ENCODE measurements at places on chromosomes 7 and 10. TPM values are rescaled to one million over a fixed set of nuclear protein-coding genes. Genes with fewer than 3 reads are reported as not detected.

GRCh38 chr7:127258111-127258510 lies 5.4 kb upstream of the GRM8 start:
- H3K4me3 ChIP-seq, result no peak overlapping the region
- H3K36me3 ChIP-seq, result no peaks in the 10 kb centered on the region
- H3K27ac ChIP-seq, result no peak overlapping the region
- H3K27me3 ChIP-seq, result no peaks in the 10 kb centered on the region
- DNase-seq, result no peak

- H3K27ac ChIP-seq, result no peak overlapping the region
- no peaks in the 10 kb centered on the region for H3K4me1 ChIP-seq
- DNase-seq, result no peak
These were observed 513.9 kb upstream of the ZWINT start for GRCh38 chr10:56874950-56875349.

DNA sequence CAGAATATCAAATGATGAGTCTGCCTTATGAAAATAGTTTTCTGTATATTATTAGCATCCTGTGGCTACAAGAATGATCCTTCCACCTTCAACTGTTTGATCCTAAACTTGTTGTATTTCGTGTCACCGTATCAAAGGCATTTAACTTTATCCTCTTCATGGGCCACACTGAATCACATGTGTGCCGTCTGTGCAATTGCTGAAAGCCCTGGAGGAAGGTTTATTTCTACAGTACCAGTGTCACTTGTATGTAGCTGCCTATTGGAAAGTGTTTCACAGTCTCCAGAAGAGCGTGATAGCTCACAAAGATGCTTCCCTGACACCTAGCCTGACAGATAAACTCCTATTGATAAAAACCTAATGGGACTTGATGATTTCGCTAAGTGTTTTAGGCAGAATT lies 94.5 kb downstream of the ITGA8 start:
- H3K4me3 ChIP-seq, result no peak overlapping the region
- no peaks in the 10 kb centered on the region for H3K27me3 ChIP-seq
- peaks cover 8% of the 10 kb centered on the region for H3K36me3 ChIP-seq
- H3K27ac ChIP-seq, result no peak overlapping the region
- peaks cover 12% of the 10 kb centered on the region for H3K4me1 ChIP-seq
- DNase-seq, result no peak

DNA sequence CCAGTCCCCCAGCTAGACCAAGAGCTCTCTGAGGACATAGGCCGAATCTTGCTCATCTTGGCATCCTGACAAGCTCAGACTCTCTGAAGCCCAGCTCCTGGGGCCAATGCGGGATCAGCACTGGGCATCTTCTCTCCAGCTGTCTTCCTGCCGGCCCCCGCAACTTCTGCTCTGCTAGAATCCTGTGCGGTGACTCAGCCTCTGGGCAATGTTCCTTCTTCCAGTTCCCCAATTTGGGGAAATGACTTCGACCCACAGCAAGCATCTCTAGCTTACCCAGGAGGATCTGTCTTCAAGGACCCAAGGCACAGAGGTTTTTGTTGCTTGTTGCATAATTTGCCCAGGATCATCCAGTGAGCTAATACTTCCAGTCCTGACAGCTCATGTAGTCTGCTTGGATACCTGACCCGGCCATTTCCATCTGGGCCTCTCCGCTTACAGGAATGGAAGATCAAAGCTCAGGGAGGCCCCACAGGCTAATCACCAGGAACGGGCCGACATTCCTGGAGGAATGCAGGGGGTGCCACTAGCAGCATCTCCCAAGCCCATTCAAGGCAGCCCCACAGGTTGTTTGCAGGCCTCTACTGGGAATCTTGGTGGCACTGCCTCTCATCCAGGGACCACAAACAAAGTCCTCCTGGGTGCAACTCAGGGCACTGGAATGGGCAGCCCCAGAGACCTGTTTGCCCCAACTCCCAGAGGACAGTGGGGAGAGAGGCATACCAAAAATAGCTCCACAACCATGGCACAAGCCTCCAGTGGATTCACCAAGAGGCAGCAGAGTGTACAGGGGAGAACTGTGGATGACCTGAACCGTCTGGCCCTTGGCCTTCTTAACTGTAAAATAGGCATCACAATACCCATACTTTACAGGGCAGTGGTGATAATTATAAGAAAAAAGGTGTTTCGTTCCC lies 151.9 kb downstream of the NEURL1 start:
- peak; percentile 93 for DNase-seq
- H3K27ac ChIP-seq, result peak overlapping the region; percentile 69
- peaks cover 2% of the 10 kb centered on the region for H3K4me1 ChIP-seq

DNA sequence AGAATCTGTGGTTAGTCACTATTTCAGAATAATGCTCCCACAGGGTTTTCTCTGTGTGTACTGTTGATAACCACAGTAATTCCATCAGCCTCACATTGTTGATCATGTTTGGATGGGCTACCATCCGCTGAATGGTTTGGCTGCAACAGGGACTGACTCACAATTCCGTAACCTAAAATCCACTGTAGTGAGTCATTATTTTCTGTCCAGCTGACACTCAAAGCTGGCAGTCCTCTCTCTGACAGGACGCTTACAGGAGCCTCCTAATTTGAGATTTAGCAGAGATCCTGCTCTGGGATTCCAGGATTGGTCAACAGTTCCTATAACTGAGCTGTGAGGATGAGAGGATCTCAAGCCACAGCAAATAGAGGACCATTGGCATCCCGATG lies 32.7 kb downstream of the VWA2 start:
- H3K27me3 ChIP-seq, result no peaks in the 10 kb centered on the region
- peak; percentile 62 for DNase-seq
- H3K4me1 ChIP-seq, result no peaks in the 10 kb centered on the region
- H3K27ac ChIP-seq, result no peak overlapping the region

DNA sequence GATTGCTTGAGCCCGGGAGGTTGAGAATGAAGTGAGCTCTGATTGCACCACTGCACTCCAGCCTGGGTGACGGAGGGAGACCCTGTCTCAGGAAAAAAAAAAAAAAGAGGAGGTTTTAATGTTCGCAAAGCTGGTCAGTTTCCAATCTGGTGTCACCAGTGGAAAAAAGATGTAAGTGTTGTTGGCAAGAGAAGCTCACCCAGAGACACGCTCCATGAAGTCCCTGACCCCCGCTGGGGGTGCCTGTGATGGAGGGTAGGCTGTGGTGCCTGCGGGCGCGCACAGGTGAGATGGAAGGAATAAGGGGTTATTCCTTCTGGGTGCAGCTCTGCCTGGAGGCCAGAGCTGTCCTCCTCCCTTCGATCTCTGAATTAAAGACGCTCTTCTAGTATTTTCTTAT lies 122.7 kb downstream of the CUX1 start:
- DNase-seq, result peak; percentile 39
- no peak overlapping the region for H3K27ac ChIP-seq
- H3K4me3 ChIP-seq, result no peak overlapping the region
- H3K36me3 ChIP-seq, result no peaks in the 10 kb centered on the region
- no peaks in the 10 kb centered on the region for H3K27me3 ChIP-seq
- peaks cover 4% of the 10 kb centered on the region for H3K4me1 ChIP-seq

- no peaks in the 10 kb centered on the region for H3K36me3 ChIP-seq
- H3K4me3 ChIP-seq, result no peak overlapping the region
- H3K27me3 ChIP-seq, result no peaks in the 10 kb centered on the region
- no peaks in the 10 kb centered on the region for H3K4me1 ChIP-seq
These were observed 203.5 kb downstream of the RNLS start for GRCh38 chr10:88379575-88379974.

DNA sequence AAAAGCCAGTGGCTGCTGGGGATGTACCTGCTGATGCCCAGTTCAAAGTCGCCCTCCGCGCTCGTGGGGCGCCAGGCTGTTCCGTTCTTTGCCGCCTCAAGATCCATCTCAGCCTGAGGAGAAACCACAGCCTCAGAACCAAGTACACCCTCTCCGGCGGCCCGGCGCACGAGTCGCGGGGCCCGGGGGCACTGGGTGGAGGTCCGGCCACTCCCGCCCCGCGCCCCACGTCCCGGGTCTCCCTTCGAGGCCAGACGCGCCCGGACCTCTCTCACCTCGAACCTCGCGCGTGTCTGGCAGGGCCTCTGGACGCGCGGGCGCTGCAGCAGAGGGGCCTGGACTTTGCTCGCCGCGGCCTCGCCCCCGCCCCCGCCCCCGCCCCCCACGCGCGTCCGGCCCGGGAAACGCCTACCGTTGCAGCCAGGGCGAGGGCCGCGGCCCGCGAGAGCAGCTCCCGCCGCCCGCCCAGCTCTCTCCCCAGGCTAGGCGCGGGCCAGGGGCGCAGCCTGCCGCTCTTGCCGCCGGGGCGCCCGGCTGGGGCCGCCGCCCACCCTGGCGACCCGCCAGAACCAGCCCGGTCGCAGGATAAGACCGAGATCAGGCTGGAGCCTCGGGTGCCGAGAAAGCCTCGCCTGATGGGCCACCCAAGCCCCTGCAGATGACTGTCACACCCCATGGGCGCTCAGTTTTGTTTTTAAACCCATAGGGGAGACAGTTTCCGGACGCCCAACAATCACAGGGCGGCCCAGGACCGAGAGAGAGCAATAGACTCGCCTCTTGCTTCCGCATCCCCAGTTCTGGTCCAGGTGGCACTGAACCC lies at the start of gene ABCB4:
ABCB4 (minus strand) TSS at position 322 of the 820 bp plus-strand sequence; CDS start at position 107, 215 bp downstream.
- H3K27me3 ChIP-seq, result no peaks in the 10 kb centered on the region
- peak within 1 kb of the TSS; percentile 82 for H3K27ac ChIP-seq
- DNase-seq, result peak; percentile 52
- H3K4me1 ChIP-seq, result no peaks in the 10 kb centered on the region
- H3K36me3 ChIP-seq, result no peaks in the 10 kb centered on the region

- no peaks in the 10 kb centered on the region for H3K27me3 ChIP-seq
- DNase-seq, result no peak
- peak overlapping the region; percentile 54 for H3K27ac ChIP-seq
- H3K4me3 ChIP-seq, result no peak overlapping the region
- peaks cover 8% of the 10 kb centered on the region for H3K4me1 ChIP-seq
These were observed 221.2 kb downstream of the FAM107B start for GRCh38 chr10:14553448-14553847.

- no peaks in the 10 kb centered on the region for H3K27me3 ChIP-seq
- H3K27ac ChIP-seq, result no peak overlapping the region
- H3K36me3 ChIP-seq, result no peaks in the 10 kb centered on the region
- H3K4me1 ChIP-seq, result no peaks in the 10 kb centered on the region
- peak overlapping the region; percentile 7 for H3K4me3 ChIP-seq
These were observed 631 bp upstream of the PRKRIP1 start for GRCh38 chr7:102395592-102395872.

- H3K36me3 ChIP-seq, result no peaks in the 10 kb centered on the region
- no peaks in the 10 kb centered on the region for H3K4me1 ChIP-seq
- no peak overlapping the region for H3K27ac ChIP-seq
- H3K4me3 ChIP-seq, result no peak overlapping the region
These were observed 200.3 kb upstream of the ZMIZ1 start for GRCh38 chr10:78868456-78868855.

- no peaks in the 10 kb centered on the region for H3K27me3 ChIP-seq
- no peak overlapping the region for H3K4me3 ChIP-seq
These were observed 56.6 kb downstream of the DNAJC1 start for GRCh38 chr10:21946946-21947345.

DNA sequence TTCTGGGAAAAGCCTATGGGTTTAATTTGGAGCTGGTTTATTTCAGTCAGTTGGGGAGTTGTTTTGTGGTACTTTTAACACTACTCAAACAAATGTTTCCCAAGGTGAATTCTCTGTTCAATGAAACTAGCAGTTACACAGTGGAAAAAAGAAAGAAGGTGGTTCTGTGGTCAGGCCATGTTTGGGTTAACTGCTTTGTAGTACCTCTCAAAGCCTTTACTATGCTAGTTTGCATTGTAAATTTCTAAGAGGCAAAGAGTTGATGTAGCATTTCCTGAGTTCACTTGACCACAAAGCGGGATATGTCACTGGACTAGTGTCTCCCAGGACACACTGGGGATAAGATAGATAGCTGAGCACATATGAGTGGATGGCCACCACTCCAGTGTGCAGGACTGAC lies 145.4 kb downstream of the KIF20B start:
- H3K4me1 ChIP-seq, result no peaks in the 10 kb centered on the region
- no peaks in the 10 kb centered on the region for H3K36me3 ChIP-seq
- no peak overlapping the region for H3K4me3 ChIP-seq

GRCh38 chr7:18430810-18431209 lies 64.7 kb upstream of the HDAC9 start:
- H3K36me3 ChIP-seq, result no peaks in the 10 kb centered on the region
- H3K27me3 ChIP-seq, result no peaks in the 10 kb centered on the region
- DNase-seq, result no peak
- no peak overlapping the region for H3K27ac ChIP-seq
- peaks cover 3% of the 10 kb centered on the region for H3K4me1 ChIP-seq
- H3K4me3 ChIP-seq, result no peak overlapping the region

DNA sequence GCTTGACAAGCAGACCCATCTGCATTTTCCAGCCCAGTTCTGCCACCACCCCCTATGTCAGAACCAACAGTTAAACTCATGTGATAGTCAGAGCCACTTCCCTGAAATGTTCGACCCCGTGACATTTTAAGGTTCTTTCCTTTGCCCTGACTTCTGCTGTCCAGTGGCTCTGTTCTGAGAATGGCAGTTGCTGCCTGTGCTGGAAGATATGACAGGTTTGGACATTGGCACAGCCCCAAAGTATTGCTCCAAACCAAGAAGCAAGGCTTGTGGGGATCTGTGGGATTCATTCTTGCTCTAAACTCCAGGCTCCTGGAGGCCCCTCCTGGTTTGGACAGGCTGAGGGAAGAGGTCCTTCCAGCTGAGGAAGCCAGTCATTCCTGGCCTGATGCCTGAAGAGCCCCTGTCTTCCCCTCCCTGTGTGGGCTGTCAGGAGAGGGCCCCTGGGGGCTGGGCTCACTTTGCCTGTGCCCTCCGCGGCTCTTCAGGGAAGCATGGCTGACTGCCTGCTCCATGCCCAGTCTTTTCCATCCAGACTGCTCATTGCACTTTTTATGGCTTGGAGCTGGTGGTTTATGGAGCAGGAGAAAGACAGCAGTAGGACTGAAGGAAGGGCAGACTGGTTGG lies 138.0 kb downstream of the CDH23 start:
- no peak overlapping the region for H3K27ac ChIP-seq
- no peaks in the 10 kb centered on the region for H3K27me3 ChIP-seq
- H3K4me3 ChIP-seq, result no peak overlapping the region
- no peak for DNase-seq
- H3K4me1 ChIP-seq, result no peaks in the 10 kb centered on the region
- no peaks in the 10 kb centered on the region for H3K36me3 ChIP-seq

DNA sequence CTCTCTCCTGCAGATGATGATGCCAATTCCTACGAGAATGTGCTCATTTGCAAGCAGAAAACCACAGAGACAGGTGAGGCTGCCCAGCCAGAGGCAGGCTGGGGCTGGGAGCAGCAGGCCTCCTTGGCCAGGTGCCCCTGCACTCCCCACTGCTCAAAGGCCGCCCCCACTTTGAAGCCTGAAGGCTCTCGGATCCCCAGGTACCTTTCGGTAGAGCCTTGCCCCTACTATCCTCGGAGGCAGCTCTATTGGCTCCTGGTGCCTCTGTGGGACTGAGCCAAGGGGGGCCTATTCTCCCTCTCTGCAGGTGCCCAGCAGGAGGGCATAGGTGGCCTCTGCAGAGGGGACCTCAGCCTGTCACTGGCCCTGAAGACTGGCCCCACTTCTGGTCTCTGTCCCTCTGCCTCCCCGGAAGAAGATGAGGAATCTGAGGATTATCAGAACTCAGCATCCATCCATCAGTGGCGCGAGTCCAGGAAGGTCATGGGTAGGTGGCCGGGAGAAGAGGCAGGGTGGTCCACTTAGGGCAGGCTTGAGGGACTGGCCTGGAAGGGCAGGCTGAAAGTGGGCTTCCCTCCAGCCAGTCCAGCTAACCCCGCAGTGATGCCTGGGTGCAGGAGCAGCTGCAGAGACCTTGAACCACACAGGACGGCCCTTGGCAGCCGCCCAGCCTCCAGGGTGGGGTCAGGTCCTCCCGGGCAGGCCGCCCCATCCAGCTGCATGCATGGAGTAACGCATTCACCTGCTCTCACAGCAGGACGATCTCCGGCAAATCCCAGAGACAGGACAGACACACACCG lies 14.1 kb downstream of the LAT2 start:
- H3K36me3 ChIP-seq, result no peaks in the 10 kb centered on the region

The PITX3 gene
- total RNA-seq, result not detected

The HMX3 gene
- total RNA-seq, result not detected

The ZMYND11 gene
- total RNA-seq, result 79.7 TPM

The PRF1 gene
- total RNA-seq, result 3.2 TPM

The GFRA1 gene
- 27.1 TPM for total RNA-seq

The COL28A1 gene
- total RNA-seq, result 1.6 TPM

The GPNMB gene
- total RNA-seq, result 129 TPM

Measured in aorta (tissue), 5 donors.